Fibroblast of skin of scalp (primary cell): ENCODE measurements at places on chromosomes 1 and 21.

GRCh38 chr1:118902711-118903191 is 85.4 kb downstream of the TBX15 start:
- peak; percentile 58 for DNase-seq

DNA sequence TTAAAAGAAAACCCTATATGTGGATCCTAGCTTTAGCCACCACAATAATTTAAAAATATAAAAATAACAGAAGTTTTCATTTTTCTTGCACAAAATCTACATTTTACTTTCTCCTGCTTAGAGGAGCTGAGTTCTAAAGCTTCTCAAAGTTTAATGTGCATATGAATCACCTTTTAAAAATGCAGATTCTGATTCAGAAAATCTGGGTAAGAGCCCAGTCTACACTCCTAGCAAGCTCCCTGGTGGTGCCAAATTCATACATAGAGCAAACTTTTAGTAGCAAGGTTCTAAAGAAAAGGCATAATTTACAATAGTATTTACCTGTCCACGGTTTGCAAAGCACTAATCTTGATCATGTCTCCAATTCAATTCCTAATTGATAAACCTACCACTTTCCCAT is 19.3 kb downstream of the RSBN1 start:
- DNase-seq: peak; percentile 55

DNA sequence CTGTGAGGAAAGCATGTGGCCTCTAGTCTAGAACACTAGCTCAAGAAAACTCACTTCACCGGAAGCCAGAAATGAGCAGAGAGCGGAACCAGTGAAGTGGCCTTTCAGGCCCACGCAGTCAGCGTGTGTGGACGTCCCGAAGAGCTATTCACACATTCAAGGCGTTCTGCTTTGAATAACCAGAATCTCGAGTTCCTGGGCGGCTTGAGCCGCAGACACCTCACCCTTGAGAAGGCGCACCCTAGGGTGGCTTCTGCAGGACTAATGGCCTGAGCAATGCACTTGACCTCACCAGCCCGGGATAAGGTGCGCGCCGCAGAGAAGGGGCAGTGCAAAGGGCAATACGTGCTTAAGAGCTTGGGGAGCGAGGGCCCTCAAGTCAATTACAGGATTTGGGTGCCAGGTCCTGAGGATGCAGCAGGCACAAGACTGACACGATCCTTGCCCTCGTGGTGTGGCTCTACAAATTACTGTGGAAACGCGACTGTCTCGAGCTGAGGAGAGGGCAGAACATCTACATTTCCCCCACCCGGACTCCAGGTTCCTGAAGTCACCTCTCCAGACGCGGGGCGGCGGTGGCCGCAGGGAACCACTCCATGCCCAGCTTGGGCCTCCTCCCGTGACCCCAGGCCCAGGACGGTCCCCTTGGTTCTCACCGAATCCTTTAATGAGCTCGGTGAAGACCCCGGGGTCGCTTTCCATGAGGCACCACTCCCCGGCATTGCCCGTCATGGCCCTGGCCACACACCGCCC is 455 bp downstream of the UCHL5 start:
- DNase-seq: peak; percentile 28

DNA sequence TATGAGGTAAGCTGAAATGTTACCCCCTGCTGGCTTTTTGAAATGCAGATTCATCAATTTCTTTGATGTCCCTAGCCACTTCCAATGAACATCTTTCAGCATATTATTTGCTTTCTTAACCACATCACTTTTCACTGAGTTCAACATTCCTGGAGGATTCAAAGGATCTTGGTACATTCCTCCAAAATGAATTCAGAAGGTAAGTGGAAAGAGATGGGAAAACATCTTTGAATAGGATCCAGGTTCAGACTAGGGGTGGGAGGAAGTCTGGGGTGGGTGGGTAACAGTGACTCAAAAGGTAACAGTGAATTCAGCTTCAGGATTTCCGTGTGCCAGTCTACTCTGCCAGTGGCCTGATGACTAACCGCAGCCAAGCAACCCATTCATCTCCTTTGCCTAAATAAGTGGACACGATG is 180.7 kb downstream of the ZC3H11B start:
- DNase-seq: no peak

GRCh38 chr1:218371927-218372672 is 27.0 kb downstream of the TGFB2 start:
- peak; percentile 46 for DNase-seq

DNA sequence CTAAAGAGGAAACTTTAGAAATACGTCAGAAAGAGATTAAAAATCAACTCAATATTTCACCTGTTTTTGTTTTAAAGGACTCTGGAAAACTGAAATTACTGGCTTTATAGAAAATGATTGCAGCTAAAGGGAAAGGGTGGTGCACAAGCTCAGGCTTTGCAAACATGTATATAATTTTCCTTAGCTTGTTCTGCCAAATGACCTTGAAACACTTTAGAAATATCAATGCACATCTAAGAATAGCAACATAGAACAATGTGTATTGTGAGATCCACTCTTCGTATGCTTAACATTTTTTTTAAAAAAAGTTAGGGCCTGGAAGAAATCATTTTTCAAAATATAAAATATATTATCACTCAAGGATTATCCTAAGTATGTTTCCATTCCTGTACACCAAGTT is 143.9 kb downstream of the NTPCR start:
- DNase-seq: no peak

GRCh38 chr1:10694633-10695627 is 101.5 kb downstream of the CASZ1 start:
- peak; percentile 80 for DNase-seq

GRCh38 chr1:21865943-21866706 is 54.1 kb downstream of the LDLRAD2 start:
- peak; percentile 17 for DNase-seq

- no peak for DNase-seq
Observed at GRCh38 chr1:1228596-1229321, 3.0 kb downstream of the SDF4 start.

- no peak for DNase-seq
Observed at GRCh38 chr21:36092681-36093080, 22.9 kb downstream of the CBR1 start.

GRCh38 chr1:221801251-221801661 is 59.4 kb upstream of the DUSP10 start:
- no peak for DNase-seq

- DNase-seq: no peak
Observed at GRCh38 chr1:248710305-248710900, 7.8 kb upstream of the OR14I1 start.

DNA sequence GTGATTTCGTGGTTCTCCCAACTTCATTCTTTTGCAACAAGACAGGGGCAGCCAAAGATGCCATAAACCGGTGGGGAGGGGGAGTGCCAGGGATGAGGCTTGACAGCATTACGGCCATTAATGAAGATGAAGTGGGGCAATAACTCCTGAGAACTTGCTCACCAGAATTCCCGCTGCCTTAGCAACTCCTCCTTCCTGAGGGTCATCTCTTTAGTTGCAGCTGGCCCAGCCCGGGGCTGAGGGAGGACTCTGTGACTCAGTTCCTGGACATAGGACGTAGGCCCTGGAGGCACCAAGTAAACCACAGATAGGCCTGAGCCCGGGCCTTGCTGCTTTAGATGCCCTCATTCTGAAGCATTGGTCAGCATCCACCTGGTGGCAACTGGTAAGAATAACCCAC is 330.2 kb downstream of the RRAGC start:
- no peak for DNase-seq

GRCh38 chr1:11615090-11615489 is 39.1 kb downstream of the FBXO2 start:
- DNase-seq: no peak

DNA sequence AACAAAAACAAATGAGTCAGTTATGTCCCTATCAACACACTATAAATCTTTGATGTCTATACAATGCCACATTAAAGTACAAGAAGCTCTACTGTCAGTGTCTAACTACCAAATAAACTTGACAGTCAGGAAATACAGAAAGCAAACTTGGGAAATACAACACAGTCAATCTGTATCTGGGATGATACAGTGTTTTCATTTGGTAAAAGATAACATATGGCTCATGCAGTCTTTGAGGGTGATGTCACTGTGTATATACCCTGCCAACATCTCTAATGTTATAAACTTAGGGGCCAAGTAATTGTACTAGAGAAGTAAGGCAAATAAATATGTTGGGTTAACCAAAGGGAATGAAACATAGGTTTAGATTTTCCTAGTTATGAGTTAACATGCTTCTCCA is 552.5 kb upstream of the ADAMTS5 start:
- peak; percentile 91 for DNase-seq

DNA sequence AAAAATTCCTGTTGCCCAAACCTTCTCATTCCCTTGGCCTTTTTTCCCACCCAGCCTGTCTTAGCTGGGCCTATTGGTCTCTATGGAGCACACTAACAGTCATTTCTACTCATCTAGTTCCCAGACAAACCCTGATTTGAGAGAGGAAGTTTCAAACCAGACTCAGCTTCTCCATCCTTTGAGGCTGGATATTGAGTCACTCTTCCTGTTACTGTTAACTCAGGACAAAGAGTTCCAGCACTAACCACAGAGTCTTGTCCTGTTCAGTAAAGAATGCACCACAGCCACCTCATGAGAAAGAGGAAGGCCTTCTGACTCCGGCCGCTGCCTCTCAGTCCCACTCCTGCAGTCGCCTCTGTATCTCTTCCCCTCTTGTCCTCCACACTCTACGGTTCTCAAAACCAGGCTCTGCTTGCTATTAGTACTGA is 137.8 kb downstream of the PTPRC start:
- peak; percentile 91 for DNase-seq

GRCh38 chr21:34311561-34312330 is 52.1 kb upstream of the KCNE2 start:
- DNase-seq: no peak

DNA sequence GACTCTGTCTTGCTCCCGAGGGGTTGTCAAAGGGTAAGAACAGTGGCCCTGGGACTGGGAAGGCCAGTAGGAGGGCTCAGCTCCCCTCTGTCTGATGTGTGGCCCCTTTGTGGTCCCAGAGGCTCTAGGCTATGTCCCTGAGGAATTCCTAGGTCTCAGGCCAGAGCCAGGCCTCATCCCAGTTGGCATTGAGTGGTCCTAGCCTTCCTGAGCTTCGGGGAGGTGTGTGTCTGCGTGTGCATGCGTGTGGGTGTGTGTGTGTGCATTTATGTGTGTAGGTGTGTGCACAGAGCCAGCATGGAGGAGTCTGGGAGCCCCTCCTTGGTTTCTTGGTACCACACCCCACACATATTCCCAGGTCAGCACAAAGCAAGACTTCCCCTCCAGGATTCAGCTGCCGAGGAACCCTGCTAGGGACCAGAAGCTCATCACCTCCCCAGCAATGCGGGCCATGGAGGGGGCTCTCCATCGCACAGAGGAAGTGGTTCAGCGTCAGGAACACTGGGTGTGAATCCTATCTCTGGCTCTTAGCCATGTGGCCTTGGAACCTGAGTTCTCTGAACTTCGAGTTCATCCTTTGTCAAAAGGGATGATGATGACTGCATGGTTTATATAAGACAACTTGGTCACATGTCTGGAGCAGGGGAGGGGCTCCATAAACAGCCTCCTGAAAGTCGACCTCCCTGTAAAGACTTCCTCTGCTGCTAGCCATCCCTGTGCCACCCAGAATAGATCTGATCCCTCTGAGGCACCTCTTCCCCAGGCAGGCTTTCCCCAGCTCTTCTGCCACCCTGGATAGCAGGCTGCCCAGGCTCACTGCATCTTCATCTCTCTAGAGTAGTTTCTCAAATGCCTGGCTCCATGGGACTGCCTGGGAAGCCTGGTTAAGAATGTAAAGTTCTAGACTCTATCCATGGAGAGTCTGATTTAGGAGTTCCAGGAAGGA is 8.3 kb upstream of the EPS8L3 start:
- DNase-seq: no peak

GRCh38 chr1:38269923-38270848 is 223.6 kb upstream of the POU3F1 start:
- DNase-seq: no peak

DNA sequence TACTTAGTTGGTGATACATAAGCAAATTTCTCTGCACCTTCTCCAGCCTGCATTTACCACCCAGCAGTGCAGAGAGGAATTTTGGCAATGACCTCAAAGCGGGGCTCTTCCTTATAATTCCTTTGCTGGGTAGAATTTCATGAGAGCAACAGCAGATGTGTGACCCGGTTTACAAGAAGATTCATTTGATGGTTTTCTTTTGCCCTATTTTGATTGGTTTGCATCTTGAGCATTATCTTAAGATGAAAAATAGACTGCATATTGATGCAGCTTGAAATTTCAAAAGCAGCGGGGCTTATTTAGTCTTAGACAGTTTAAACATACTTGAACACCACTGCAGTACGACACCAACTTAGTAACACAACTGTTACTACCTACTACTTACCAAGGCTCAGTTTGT is 378.9 kb downstream of the TTLL7 start:
- no peak for DNase-seq

- DNase-seq: peak; percentile 42
Observed at GRCh38 chr1:172040466-172040865, 199.2 kb downstream of the DNM3 start.

DNA sequence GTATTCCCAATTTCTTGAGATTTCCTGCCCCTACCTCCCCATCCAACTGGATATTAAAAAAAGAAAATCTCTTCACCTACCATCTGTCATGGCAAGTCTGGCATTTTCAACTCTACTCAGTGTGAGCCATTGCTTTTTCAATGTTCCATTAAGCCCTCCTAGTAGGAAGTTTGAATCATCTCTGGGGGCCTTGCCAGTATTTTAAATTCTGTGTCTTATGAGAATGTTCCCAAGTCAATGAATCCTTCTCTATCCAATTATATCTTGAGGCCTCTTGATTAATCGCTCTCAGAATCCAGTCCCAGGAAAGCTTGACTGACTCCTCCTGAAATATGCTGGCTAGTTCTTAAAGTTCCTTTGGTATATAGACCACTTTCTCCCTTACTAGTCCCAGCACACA is 91.5 kb downstream of the NGF start:
- DNase-seq: no peak

- peak; percentile 43 for DNase-seq
Observed at GRCh38 chr21:40681164-40681859, 165.6 kb downstream of the DSCAM start.

DNA sequence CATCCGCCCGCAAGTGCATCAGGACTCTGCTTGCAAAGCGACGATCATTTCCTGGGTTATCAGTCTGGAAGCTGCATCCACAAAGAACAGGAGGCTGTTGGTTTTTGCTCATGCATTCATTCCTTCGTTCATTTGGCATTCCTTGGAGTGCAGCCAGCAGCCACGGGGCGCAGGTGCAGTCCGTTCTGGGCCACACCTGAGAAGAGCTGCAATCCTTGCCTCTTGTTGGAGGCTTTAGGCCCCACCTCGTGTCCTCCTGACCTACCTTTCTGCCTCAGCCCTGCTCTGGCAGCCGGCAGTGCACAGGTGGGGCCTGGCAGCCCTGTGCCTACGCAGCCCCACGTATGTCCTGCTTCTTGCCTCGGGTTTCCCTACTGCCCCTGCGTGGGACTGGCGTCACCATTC is 19.6 kb upstream of the C2CD2 start:
- no peak for DNase-seq
